CD4-positive, alpha-beta T cell treated with Interleukin-21 for 1 hour (primary cell): ENCODE measurements at places on chromosomes 1 and 21.

GRCh38 chr21:31957631-31958030 is 84.8 kb downstream of the HUNK start:
- peak; percentile 13 for DNase-seq

GRCh38 chr1:35797380-35797779 is 10.4 kb upstream of the AGO4 start:
- no peak for DNase-seq

GRCh38 chr1:232648316-232648715 is 18.4 kb upstream of the SIPA1L2 start:
- DNase-seq = no peak

GRCh38 chr1:222387007-222387814 is 160.7 kb downstream of the HHIPL2 start:
- DNase-seq = no peak

DNA sequence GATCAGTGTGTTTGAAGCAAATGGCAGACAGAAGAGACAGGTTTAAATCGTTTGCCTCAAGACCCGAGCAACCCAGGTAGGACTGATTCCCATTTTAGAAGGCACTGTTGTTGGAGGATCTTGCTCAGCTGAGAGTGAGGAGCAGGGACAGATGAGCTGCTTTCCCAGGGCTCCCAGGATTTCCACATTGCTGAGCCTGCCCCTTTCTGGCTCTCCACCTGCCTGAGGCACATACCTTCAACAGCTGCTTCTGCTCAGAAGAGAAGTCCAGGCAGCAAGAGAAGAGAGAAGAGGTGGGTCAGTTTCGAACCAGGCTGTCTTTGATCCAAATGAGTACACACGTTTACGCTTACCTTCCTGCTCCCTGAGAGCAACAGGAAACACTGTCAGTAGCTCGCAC is 5.7 kb downstream of the TNNT2 start:
- DNase-seq = no peak
